T-helper 1 cell (primary cell): ENCODE measurements at places on chromosomes 5 and 9.

DNA sequence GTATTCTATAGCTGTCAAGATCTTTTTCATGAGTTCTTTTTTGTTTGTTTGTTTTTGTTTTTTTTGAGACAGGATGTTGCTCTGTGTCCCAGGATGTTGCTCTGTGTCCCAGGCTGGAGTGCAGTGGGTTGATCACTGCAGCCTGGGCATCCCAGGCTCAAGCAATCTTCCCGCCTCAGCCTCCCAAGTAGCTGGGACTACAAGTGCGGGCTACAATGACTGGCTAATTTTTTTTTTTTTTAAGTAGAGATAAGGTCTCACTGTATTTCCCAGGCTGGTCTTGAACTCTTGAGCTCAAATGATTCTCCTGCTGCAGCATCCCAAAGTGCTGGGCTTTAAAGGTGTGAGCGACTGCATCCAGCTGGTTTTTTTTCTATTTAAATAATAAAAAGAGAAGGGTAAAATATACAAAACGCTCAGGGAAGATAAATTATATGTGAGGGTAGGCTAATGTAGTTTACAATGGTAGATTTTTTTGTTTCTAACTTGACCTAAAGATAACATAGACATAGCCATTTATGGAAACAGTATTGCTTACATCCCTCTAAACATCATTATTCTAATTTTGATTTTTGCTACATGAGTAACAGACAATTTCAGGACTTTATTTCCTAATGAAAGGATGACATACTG, 21.9 kb downstream of the ERBIN start:
- no peak for DNase-seq

- DNase-seq: no peak
These were observed 4.5 kb downstream of the TRIM32 start for GRCh38 chr9:116691607-116692006.

DNA sequence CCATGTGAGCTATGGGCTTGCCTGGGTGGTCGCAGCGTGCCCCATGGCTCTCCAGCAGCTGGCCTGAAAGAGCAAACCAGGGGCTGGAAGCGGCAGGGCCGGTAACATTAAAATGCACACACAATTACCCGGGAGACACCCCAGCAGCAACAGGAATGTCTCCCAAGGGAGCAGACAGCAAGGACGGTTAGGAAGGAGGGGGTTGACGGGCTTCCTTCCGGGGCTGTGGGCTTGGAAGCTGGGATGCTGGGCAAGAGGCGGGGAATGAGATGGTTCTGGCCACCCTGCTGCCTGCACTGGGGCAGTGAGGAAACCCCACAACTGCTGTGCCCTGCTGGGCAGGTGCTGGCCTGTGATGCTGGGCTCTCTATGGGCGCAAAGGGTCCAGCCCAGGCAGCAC, 71.8 kb upstream of the ADAMTS2 start:
- no peak for DNase-seq

DNA sequence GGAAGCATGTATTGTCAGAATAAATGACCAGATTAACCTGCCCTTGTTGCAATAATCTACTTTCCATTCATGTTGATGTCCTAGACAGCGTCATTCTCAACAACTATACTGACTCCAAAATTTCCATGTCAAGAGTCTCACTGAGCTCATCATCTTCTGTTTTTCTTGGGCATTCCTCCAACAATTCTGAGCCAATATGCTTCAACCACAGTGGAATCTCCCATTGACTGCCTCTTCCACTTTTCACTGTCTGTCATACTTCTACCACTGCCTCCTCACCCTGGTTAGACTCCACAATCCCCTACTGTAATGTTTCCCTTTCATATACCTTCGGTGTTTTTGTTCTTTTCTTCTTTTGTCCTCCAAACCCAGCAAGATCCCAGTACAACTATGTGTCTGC, 162.8 kb downstream of the TLE1 start:
- no peak for DNase-seq

GRCh38 chr9:77005216-77005615, 14.2 kb upstream of the FOXB2 start:
- no peak for DNase-seq

- no peak for DNase-seq
These were observed 183.0 kb upstream of the TRIM32 start for GRCh38 chr9:116504081-116504480.

GRCh38 chr5:163338-163620, 28.0 kb upstream of the LRRC14B start:
- no peak for DNase-seq

DNA sequence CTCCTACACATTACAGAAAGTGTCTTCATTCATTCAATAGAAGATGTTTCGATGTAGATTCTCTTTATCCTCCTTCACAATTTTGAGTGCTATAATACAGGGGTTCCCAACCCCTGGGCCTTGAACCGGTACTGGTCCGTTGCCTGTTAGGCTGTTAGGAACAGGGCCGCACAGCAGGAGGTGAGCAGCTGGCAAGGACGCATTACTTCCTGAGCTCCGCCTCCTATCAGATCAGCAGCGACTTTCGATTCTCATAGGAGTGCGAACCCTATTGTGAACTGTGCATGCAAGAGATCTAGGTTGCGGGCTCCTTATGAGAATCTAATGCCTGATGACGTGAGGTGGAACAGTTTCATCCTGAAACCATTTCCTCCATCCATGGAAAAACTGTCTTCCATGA, 153.0 kb upstream of the SMC2 start:
- DNase-seq: no peak

DNA sequence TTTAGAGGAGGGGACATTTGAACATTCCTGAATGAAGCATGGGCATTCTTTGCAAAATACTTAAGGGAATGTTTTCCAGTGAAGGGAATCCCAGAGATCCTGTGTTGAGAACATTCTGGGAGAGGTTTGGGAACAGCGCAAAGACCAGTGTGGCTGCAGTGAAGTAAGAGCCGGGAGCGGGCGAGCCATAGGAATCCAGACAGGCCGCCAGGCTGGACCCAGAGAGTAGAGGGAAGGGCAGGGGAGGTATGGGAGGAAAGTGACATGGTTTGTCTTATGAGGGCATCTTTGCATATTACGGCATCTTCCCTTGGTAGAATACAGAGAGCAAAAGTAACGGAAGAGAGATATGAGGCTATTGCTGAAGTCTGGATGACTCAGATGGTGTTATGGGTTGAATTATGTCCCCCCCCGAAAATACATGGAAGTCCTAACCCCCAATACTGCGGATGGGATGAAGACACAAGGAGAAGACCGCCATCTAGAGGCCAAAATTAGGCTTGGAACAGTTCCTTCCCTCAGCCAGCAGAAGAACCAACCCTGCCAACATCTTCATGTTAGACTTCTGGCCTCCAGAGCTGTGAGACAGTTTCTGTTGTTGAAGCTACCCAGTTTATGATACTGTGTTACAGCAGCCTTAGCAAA, 268.2 kb downstream of the MAST4 start:
- DNase-seq: peak; percentile 71

GRCh38 chr5:35819026-35819425, 37.7 kb upstream of the IL7R start:
- no peak for DNase-seq

- DNase-seq: peak; percentile 32
These were observed 44.3 kb upstream of the EXOC3 start for GRCh38 chr5:398475-399295.

GRCh38 chr5:86623785-86624483, 6.2 kb downstream of the COX7C start:
- no peak for DNase-seq

GRCh38 chr9:1009101-1009707, 32.7 kb downstream of the DMRT3 start:
- peak; percentile 65 for DNase-seq

GRCh38 chr9:129762985-129763926, 10.4 kb upstream of the PTGES start:
- no peak for DNase-seq

- no peak for DNase-seq
These were observed 183.3 kb downstream of the SH3GL2 start for GRCh38 chr9:17761984-17762676.

DNA sequence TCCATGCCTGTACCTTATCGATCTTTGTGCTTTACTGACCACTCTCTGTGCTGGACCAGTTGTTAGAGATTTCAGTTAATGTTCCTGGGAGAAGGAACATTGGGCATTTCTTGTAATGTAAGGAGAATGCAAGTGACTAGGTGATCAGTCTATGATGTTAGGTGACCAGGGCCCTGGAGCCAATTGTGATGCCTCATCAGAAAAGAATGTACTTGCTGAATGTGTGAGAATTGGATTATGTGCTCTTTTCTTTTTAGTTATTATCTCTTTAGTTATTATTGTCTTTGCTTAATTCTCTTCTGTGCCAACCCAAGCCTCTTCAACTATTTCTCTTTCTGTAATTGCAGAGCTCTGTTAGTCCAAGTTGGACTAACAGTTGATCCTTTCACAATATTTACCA, 92.9 kb downstream of the LRRC70 start:
- DNase-seq: no peak

DNA sequence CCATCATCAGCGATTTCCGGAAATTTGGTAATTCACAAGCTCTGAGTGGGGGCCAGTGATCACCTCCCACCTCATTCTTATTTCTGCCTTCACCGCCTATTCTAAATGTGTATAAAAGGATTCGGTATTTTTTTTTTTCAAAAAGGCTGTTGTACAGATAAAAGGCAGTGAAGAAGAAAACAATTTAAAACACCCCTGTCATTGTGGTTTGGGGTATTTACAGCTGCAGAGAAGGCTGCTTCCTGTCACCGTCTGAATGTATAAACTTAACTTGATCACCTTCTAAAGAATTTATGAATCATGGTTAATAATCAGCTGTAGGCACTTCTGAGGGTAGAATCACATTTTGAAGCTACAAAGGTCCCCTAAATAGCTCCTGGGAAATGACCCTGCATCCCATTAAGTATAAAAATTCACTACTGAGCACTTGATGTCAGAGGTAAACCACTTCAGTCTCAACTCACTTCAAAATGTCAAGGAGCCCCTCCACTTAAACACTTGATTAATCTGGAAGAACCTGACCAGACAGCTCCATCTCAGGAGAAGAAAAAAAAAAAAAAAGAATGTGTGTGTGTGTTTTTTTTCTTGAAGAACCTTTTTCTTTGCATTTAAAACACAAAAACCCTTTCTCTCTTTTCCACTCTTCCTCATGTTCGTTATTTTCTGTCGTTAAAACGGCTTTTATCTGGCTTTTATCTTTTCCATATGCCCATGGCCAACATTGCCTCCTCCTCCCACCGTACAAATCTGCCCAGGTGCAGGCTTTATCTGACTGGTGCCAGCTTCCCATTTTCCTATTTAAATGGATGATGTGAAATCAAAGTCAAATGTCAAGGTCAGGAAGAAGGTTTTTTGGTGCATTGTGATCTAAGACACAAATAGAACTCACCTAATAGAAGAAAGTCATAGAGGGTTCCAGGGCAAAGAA, 291.2 kb downstream of the IRX1 start:
- no peak for DNase-seq

DNA sequence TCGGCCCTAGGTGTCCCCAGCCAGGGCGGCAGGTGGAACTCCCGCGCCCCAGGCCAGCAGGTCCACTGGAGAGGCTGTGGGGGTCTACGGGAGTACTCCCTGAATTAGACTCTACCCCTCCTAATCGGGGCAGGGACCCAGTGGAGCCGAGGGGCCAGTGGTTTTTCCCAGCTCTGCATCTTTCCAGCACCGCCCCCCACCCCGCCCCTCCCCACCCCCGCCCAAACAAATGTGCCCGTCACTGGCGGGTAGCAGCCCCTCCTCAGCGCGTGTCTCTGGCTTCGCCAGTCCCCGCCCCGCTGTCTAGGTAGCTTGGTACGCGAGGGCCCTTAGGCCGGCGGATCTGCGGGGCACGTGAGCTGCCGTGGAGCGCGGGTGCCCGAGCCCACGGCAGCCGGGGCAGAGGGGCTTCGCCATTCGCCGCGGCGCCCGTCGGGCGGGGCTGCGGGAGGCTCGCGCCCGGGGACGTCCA, 7.0 kb downstream of the UNC5A start:
- no peak for DNase-seq

DNA sequence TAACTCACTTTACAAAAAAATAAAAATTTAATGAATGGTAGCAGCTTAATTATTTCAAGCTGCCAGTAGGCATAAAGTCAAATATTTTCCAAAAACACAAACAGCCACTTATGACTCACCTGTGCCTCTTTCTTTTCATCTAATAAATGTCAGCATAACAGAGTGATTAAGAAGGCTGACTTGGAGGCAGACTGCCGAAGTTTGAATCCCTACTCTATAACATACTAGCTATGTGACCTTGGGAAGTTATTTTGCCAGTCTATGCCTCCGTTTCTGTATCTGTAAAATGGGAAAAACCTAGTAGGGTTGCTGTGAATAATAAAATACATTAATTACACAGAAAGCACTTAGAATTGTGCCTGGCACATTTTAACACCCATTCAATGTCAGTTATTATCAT, 33.8 kb downstream of the FANCC start:
- DNase-seq: no peak

DNA sequence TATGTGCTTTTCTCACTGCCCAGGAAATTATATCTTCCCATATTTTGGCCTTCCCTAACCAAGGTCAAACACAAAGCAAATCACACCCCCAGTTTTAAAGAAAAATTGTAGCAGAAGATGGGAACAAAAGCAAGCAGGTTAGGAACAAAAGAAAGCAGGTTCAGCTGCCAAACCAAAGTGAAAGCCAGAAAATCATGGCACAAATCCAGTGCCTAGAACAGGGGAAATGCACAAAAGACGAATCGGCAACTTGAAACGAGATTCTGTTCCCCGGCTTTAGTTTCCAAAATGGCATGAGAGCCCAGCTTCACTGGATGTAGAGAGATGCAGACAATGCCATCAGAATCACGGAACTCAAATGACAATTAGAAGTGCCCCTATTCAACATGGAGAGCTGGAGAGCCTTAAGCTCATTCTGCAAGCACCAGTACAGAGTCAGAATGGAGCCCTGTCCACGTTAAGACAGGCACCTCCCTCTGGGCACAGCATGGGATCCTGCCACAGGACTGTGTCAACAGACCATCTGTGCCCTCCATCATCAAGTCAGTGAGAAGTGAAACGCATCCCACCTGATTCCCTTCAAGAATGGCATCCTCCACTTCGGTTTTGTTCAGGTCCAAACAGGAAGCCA, 13.8 kb downstream of the DNAH5 start:
- DNase-seq: no peak

- DNase-seq: no peak
These were observed 65.1 kb downstream of the VAV2 start for GRCh38 chr9:133927041-133927440.

DNA sequence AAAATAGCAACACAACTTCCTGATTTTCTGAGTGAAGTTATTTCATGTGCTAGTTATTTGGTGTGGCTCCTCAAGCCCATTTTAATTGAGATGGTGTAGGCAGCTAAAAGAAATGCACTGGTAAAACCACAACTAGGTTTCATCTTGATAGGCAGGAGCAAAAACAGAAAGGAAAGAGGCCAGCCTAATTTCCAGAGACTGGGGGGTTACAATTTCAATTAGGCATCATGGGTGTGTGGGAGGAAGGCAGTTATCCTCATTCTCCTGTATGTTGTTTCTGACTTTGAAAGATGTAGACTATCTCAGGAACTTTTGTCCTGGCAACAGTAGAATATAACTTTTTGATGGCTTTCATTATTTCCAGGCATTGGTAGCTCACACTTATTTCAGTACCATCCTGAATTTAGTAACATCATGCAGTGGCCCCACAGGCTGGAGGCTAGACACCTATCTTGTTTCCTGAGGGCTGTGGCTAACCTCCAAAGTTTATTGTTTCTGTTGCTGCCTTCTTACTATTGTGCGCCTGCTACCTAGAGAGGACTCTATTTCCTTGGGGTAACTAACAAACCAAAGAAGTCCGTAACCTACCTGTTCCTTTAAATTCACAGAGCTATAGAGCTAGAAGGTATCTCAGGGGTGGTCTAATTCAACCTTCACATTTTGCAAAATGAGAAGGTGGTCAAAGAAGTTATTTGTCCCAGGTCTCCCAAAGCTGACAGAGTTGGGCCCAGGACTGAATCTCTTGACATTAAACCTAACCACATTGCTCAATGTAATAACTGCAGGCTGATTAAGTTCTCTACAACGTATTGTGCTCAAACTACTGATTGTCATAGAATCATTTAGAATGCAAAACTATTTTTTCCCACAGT, 42.4 kb downstream of the FYB1 start:
- DNase-seq: no peak
